ENCODE measurements at places on chromosomes 11 and 22. TPM values are rescaled to one million over a fixed set of nuclear protein-coding genes. Genes with fewer than 3 reads are reported as not detected.
A peak's percentile ranks its signal among the peaks of the same experiment; 100 is the strongest.

DNA sequence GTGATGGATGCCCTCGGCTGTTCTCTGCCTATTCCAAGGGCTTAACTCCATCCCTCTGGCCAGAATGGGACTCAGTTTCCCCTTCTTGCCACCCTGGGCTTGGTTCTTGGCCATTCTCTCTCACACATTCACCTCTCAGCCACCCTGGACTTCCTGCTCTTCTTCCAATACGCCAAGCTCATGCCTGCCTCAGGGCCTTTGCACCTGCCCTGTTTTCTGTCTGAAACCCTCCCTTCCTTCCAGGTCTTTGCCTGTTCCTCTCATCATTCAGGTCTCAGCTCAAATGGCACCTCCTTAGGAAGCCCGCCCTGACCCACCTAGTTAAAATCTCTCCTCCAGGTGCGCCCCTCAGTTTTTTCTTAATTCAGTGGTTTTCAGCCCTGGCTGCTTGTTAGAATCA lies 76.6 kb upstream of the TP53I11 start:
- no peak for DNase-seq

DNA sequence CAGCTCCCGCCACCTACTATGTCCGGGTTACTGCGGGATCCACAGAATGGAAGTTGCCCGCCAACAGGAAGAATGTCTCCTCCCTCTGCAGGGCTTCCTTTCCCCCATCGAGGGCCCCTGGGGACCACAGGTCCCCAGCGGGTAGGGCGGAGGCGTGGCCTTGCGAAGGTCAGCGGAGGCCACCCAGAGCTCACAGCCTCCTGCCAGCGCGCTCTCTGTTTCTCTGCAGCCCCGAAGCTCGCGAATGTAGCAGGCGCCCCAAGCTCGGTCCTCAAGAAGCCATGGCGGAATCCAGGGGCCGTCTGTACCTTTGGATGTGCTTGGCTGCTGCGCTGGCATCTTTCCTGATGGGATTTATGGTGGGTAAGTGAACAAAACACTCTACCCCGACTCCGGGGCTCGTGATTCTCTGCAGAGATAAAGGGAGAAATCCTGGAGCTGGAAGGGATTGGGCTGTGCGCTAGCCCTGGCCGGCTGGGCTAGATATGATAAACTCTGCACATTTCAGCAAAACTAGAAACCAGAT lies at the start of gene NAALAD2:
TSS of gene NAALAD2 (plus strand) at position 186 of the 526 bp plus-strand sequence. CDS start at position 282, 96 bp downstream.
- peak; percentile 67 for DNase-seq

GRCh38 chr11:32006799-32007388 lies 84.0 kb upstream of the RCN1 start:
- DNase-seq: no peak

GRCh38 chr22:46936378-46936903 lies 174.0 kb downstream of the TBC1D22A start:
- DNase-seq: peak; percentile 72

DNA sequence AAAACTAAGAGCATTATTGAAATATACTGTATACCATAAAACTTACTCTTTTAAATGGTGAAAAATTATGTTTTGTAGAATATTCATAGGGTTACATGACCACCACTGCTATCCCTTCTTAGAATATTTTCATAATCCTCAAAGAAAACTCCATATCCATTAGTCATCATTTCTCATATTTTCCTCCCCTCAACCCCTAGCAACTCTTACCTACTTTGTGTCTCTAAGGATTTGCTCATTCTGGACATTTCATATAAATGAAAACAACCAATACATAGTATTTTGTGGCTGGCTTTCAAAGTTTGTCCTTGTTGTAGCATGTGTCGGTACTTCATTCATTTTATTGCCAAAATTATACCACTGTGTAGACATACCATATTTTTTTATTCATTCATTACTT lies 863.8 kb downstream of the KCNA4 start:
- no peak for DNase-seq

DNA sequence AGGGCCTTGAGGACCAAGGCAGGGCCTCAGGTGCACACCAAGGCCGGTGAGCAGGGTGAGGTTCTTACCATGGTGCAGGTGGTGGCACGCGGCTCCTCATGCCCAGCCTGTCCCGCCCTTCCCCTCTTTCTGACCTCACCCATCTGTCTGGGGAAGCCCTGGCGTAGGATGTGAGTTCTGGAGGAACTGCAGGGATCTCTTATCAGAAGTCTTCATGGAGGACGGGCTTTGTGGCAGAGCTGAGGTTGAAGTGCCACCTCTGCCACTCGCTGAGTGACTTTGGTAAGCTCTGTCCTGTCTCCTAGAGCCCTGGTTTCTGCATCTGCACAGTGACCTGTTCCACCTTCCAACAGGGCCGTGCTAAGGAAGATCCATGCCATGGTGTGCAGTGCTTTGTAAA lies 49.1 kb downstream of the LRRC32 start:
- DNase-seq: no peak

DNA sequence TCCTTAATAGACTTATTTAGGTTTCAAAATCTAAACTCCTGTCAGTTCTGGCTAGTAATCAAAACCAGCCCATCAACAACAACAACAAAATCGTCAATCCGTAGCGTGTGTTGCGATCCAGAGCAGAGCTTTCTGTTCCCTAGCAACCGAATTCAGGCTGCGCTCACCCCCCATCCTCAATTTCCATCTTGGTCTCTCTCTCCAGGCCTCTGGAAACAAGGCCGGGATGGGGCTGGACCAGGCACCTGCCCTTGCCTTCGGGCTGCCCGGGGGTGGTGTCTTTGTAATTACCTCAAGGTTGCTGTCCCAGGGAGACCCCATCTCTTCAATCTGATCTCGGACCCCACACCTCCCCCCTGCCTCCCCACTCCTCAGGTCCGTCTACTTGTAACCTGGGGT lies 1341.5 kb downstream of the BRD1 start:
- DNase-seq: peak; percentile 74

- no peak for DNase-seq
These were observed 698.4 kb downstream of the TBC1D22A start for GRCh38 chr22:47460861-47461260.

GRCh38 chr11:47360341-47360740 lies 7.8 kb upstream of the MYBPC3 start:
- DNase-seq: no peak

DNA sequence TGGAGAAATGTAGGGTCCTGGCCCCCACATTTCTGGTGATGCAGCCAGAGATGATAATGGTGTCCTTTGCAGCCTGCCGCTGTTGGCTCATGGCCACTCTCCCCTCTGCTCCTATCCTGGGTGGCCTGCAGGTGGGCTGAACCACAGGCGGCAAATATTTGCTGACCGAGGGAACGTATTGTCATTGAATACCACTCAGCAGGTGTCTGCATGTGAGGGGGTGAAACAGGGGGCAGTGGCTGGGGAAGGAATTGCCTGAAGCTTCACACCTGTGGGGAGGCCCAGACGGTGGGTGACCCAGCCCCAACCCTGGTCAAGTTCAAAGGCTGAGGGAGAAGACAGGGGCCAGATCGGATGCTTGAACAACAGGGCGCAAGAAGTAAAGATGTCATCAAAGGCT lies 73.3 kb upstream of the WNT11 start:
- DNase-seq: no peak

DNA sequence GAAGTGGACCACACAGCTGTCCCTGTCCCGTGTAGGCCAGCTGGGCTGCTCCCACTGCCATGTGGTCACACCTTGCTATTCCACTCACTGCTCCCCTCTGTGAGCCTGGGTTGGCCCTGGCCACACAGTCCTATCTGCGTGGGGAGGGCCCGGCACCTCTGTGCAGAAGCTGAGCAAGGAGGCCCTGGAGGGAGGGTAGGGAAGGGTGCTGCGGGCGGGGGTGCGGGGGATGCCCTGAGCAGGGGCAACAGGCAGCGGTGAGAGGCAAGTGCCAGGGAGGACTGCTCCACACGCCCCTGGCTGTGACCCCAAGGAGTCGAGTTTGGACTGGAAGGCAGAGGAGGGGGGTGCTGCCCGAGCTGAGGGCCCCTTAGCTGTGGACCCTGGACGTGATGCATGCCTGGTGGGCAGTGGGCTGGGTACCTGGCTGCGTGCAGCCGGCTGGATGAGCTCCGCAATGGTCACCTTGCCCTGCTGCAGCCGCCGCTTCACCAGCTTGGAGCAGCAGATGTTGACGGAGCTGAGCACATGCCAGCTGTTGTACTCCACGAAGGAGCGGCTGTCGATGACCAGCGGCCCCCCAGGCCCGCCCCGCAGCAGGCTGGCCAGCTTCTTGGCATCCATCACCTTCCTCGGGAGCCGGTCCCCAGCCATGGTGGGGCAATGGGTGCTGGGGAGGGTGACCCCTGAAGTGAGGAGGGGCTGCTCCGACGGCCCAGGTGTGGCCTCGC lies 6.7 kb downstream of the DUSP8 start:
- no peak for DNase-seq

The ENTHD1 gene
- not detected for polyA plus RNA-seq

The KIAA1671 gene
- 26.9 TPM for polyA plus RNA-seq

The HORMAD2 gene
- polyA plus RNA-seq: 0.15 TPM

The MMP8 gene
- polyA plus RNA-seq: not detected

The DSCAML1 gene
- 12.1 TPM for polyA plus RNA-seq

The MS4A15 gene
- not detected for polyA plus RNA-seq

The MUC5AC gene
- 0.02 TPM for polyA plus RNA-seq

The CECR2 gene
- 17.0 TPM for polyA plus RNA-seq

The SCT gene
- 1.4 TPM for polyA plus RNA-seq

The MAPK8IP1 gene
- 269 TPM for polyA plus RNA-seq

The C22orf42 gene
- 5.8 TPM for polyA plus RNA-seq

Measured in spinal cord (tissue), 10 donors.